Jurkat, Clone E6-1 (cell line): ENCODE measurements at places on chromosomes 3 and 15.

GRCh38 chr3:8665407-8665896 lies 20.9 kb upstream of the SSUH2 start:
- DNase-seq, result no peak

GRCh38 chr3:150419959-150420358 lies 11.9 kb downstream of the TSC22D2 start:
- DNase-seq, result no peak

GRCh38 chr3:177694316-177694715 lies 497.0 kb upstream of the TBL1XR1 start:
- no peak for DNase-seq

GRCh38 chr3:40523781-40524180 lies 979 bp upstream of the ZNF621 start:
- no peak for DNase-seq

DNA sequence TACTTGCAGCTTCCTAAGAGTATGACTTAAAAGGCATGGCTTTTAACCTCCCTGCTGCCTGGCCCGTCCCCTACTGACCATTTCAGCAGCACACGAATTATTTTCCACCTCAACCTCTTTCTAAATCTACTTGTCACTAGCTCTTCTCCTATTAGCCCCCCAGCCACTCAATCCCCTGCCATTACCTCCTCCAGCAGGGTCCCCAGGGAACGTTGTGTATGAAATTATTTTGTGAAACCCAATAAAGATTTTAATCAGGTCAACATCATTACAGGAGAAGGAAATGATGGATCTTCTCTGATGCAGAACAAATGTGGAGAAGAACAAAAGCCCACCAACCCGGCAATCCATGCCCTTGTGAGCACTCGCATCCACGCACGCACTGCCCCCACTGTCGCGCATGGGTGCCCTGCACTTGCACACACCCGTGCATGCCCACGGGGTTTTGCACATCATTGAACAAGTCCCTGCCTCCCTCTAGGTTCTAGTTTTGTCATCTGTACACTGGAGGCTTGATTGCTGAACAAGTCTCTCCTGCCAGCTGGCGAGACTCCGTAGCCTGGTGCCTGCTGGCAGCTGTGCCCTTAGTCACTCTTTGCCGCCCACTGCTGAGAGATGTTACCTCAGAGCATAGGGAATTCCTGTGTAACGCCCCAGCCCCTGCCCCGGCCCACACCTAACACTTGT lies 51.6 kb downstream of the LINGO1 start:
- DNase-seq, result no peak

DNA sequence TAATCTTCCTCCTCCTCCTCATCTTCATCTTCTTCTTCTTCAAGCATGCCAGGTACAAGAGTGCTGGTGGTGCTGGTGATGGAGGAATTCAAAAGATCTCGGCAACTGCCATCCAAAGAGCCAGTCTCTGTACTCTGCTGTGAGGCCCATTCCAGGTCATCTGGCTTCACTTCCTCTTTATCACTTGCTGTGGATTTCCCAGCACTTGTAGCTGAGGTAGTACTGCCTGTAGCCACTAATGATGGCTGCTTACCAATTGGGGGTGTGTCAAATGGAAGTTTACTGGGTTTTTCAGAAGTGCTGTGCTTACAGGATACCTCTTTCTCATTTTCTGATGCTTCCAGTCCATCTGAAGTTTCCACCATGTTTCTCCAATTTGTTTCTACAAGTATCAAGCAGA lies 28.8 kb upstream of the SHC4 start:
- no peak for DNase-seq

DNA sequence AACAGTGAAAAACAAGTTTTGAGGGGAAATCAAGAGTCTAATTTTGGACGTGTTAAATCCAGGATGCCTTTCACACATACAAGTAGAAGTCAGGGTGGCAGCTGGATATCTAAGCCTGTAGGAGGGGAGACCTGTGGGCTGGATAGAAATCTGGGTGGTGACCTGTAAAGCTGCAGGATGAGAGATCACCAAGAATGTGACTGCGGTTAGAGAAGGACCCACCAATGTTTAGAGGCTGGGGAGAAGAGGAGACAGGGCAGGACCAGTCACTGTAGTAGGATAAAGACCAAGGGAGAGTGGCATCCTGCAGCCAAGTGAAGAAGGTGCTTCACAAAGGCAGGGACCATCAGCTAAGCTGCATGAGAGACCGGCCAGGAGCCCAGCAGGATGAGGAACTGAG lies 36.2 kb downstream of the MRAS start:
- no peak for DNase-seq

GRCh38 chr3:189239616-189240015 lies 67.8 kb downstream of the TPRG1 start:
- no peak for DNase-seq

DNA sequence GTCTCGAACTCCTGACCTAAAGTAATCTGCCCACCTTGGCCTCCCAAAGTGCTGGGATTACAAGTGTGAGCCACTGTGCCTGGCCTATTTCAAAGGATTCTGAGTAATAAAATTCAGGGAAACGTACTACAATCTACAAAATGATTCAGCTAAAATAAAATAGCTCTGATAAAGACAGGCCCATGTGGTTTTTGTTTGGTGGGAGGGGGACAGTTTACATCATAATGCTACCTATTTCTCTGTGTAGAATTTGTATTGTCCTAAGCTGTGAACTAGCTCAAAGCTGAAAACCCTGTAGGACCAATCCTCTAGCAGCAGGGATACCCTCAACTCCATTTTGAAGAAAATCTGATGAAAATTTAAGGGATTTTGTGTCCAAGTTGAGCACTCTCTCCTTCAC lies 25.8 kb downstream of the CDV3 start:
- no peak for DNase-seq

DNA sequence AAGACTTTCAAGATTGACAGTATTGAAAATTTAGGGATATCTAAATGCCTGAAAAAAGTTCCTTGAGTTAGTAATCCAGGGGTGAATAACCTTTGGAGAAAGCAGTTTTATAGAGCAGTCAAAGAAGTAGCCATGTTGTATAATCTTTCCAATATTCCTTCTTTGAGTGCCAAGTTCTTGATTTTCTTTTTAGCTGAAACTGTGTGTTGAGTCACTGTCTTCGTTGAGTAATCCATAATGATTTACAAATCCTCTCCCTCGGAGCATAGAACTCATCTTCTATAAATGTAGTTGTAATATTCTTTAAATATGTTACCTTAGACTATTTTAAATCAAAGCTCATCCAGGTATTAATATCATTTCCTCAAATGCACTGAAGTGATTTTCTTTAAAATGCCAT lies 135.2 kb downstream of the BBX start:
- no peak for DNase-seq

GRCh38 chr3:58062472-58062871 lies 54.2 kb downstream of the FLNB start:
- DNase-seq, result no peak

GRCh38 chr15:63982381-63982854 lies 63.9 kb downstream of the DAPK2 start:
- no peak for DNase-seq

DNA sequence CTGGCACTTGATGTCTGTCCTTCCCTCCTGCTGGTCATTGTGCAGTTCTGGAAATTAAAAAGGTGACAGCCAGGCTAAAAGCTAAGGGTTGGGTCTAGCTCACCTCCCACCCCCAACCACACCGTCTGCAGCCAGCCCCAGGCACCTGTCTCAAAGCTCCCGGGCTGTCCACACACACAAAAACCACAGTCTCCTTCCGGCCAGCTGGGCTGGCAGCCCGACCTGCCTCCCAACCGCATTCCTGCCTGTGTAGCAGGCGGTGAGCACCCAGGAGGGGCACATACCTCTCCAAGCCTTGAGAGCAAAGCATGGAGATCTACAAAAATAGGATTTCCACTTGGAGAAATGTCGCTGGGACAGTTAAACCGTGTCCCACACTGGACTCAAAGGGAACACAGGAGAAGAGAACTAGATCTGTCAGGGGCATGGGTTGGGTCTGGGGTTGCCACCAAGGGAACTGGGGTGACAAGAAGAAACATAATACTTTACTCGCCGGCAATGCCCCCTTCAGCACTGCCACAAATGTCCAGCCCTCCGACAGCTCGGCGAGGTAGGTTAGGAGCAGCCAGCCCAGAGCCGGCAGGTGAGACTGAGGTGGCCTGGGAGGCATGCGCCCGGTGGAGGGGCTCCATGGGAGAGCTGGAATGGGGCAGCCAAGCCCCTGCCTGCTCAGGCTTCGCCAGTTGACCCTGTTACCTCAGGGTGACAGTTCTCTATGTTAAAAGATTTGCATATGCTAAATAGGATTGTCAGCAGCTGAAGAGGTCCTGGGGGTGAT lies 52.2 kb downstream of the EXOG start:
- DNase-seq, result peak; percentile 54

DNA sequence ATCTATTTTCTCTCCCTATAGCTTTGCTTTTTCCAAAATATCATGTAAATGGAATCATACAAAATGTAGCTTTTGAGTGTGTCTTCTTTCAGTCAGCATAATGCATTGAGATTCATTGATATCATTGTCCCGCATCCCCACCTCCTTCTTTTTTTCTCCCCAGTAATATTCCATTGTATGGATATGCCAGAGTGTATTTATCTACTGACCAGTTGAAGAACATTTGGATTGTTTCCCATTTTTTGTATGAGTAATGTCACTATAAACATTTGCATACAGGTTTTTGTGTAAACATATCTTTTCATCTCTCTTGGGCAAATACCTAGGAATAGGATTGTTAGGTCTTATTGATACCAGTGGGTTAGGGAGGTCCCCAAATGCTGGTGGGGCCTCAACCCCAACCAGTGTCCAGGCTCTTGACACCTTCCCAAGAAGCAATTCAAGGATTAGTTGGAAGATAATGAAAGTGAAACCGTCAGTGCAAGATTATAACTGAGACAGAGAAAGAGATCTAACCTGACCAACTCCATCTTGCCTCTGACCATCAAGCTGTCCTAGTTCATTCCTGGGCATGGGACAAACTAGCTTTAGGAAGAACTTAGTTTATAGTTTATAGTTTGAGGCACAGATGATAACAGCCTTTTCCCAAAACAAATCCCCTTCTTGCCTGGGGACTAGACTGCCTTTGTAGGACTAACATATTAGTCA lies 7.4 kb upstream of the SLC33A1 start:
- DNase-seq, result no peak

DNA sequence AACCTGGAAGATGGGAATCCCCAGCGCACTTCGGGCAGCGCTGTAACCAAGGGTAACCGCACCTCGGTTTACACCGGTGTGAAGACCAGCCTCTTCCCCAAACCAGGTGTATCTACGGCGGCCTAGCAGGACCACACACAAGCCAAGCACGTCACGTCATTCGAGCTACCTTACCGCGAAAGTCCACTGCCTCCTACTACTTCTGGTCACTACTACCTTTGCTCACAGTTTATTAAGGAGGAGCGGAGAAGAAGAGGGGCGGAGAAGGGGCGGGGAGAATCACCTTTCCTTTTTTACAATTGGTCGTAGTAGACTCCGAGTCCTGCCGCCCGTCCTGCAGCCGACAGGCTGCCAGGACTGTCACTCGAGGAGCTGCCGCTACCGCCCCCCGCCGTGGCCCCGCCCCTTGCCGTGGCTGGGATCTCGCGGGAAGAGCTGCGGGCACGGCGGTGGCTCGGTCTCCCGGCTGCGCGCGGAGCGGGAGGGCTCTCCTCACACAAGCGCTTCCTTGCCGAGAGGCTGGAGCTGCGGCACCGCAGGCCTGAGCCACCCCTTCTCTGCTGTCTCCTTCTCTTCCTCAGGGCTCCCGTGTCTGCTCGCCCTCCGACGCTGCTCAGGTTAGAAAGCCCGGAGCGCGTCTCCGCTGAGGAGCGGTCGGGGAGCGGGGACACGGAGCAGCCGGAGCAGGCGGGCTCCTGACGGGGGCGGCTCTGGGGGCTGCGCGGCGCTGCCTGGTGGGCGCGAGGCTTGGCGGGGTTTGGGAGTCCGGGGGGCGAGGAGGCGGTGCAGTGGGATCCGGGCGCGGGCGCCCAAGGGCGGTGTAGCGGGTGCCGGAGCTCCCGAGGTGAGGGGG lies at the start of gene GLCE:
GLCE (plus strand) TSS at position 495 of the 853 bp plus-strand sequence. CDS start 95,172 bp downstream, outside the sequence.
- peak; percentile 89 for DNase-seq

DNA sequence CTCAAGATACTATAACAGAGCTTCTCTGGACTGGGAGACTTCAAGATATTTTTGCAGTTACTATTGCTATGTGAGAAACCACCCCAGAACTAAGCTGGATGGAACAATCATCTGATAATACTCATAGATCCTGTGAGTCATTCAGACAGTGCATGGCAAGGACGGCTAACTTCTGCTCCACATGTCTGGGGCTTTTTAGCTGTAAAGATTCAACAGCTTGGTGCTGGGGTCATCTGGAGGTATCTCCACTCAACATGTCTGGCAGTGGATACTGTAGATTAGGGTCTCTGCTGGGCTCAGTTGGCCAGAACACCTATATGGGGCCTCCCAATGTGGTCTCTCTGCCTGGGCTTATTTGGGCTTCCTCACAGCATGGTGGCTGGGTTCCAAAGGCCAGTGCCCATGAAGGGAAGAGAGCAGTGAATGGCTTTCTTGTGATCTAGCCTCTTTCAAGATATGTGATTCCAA lies 117.3 kb upstream of the SLC7A14 start:
- no peak for DNase-seq

- no peak for DNase-seq
Measured at GRCh38 chr3:58027704-58028317, 19.6 kb downstream of the FLNB start.

DNA sequence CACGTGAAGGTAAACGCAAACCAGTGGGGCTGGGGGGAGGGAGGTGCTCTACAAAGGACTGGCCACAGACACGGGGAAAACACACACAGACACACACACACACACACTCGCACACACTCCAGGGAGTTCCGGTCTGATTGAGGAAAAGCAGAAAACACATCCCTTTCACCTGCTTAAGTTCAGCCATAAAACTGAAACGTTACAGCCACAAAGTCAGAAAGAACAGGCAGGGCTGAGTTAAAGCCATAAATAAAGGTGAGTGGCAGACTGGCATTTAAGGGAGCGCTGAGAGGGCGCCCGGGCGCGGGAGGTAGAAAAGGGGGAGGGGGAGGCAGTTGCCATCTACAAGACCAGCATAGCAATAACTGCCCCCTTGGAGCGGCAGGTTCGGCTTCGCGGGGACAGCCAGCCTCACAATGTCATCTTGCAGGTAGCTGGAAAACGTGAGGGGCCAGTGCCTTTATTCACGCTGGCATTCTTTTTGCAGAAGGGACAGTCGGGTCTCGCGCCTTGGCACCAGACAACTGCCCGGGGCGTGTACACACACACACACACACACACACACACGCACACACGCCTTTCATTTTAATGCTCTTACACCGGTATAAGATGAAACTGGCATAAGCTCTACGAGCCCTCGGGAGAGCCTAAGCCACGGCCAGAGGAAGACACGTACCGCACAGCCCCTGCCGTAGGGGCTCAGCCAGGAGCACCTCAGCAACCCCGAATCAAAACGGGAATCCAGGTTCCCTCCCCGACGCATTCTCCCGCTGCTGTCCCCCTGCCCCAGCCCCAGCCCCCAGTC lies 866 bp downstream of the TNIK start:
- DNase-seq, result no peak

- DNase-seq, result no peak
Measured at GRCh38 chr3:39183211-39184080, 8.9 kb downstream of the XIRP1 start.
